ENCODE measurements at places on chromosomes 1 and 21.

- no peak for DNase-seq
Observed at GRCh38 chr1:160608057-160608456, 28.8 kb upstream of the CD84 start.

DNA sequence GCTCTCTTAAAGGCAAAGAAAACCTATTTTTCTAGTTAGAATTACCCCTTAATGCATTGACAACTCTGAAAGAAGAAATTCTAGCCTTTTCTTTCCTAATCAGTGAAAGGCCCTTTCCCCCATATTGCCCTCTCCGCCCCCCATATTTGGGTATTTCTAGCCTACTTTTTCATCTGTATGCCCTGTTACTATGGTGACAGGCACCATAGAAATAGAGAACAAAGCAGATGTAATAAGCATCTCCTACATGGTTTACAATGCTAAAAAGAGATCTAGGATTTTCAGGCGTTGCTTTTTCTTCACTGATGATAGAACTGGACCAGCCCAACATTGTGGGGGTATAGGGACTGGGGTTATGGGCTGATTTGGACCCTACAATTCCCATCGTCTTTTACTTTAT, 14.5 kb downstream of the LRRC8B start:
- no peak for DNase-seq

DNA sequence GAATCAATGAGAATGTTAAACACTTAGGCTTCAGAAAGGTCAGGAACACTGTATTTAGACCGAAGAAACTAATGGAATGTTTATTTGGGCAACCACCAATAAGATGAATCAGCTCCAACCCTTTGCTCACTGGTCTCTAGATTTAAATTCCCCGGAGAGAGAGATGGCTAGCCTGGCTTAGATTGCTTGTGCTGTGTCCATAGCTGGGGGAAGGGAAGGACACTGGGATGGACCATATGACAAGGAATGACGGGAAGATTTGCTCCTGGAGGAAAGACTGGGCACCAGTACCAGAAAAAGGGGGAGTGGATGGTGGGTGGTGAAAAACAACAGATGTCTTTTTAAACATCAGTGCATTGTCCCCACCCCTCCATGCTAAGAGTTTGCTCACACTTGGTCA, 426.6 kb downstream of the DUSP10 start:
- DNase-seq: no peak

DNA sequence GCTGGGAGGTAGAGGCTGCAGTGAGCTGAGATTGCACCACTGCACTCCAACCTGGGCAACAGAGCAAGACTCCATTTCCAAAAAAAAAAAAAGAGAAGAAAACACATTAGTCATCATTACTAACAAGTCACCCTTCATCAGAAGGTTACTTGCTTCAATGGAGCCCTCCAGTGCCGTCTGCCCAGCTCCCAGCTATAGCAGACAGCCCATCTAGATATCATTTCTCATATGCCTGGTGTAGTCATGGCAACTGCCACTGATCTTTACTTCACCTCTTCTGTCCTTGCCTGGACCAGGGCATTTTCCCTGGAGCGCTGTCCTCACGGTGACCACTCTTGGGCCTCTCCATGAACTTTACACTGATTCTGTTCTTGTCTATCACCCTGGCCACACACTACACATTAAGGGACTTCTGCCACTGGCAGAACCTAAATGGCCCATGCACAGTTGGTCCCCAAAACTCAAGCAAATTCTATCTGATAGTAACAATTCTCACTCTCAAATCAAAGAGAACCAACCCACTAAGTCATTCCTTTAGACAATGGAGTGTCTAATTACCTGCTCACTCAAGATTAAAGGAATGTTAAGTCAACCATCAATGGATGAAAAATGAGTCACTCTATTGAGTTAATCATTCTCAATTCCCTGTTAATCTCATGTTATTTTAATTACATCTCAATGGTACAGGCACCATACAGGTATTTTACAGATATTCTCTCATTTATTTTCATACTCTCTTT, 12.9 kb downstream of the GPA33 start:
- no peak for DNase-seq

- DNase-seq: no peak
Observed at GRCh38 chr1:32311709-32312393, 20.0 kb downstream of the HDAC1 start.

GRCh38 chr1:67687198-67687545, 2.2 kb downstream of the GADD45A start:
- DNase-seq: no peak

DNA sequence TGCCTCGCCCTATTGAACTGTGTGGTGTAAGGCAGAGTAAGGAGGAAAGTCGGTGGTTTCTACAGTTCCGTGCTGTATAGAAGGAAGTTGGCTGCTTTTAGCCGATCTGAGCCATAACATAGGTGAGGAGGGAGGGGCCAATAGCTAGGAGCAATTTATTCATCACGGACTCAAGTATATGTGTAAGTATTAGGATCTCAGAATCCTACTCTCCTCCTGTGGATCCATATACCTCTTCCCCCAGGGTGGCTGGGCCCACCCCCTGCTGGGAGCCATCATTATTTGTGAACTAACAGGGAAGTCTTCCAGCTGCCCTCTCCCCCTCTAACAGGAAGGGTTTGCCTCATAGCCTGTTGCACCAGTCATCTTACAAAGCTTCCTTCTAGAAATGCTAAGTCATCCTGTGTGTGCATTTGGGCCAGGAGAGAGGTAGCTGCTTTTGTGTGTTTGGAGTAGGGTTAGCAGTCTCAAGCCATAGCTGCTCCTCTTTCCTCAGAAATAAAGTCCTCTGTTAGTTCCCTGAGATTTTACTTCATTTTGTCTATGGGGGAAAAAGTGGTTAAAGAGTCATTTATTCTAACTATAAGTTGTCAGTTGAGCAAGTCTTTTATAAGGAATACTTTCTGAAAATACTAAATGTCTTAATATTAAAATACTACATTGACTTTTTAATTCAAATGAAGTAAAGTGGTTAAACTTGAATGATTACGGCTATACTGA, 14.9 kb upstream of the CENPS start:
- no peak for DNase-seq

DNA sequence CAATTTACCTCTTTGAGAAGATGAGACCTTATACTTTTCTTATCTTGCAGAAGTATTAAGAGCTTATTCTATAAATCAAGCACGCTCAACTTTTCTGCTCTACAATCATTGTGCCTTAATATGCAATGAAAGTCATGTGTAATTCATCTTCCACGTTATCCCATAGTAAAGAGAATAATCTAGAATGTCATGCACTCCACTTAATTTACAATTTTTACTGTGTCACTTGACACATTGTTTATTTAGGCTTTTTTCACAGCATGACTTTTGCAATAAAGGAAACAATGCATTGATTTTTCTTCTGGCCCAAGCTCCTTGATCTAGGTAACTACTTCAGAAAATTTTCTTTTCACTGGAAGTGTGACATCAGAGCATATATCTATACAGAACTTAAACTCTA, 290.9 kb downstream of the HHIPL2 start:
- DNase-seq: no peak

- DNase-seq: no peak
Observed at GRCh38 chr1:12593621-12594066, 24.4 kb downstream of the DHRS3 start.

DNA sequence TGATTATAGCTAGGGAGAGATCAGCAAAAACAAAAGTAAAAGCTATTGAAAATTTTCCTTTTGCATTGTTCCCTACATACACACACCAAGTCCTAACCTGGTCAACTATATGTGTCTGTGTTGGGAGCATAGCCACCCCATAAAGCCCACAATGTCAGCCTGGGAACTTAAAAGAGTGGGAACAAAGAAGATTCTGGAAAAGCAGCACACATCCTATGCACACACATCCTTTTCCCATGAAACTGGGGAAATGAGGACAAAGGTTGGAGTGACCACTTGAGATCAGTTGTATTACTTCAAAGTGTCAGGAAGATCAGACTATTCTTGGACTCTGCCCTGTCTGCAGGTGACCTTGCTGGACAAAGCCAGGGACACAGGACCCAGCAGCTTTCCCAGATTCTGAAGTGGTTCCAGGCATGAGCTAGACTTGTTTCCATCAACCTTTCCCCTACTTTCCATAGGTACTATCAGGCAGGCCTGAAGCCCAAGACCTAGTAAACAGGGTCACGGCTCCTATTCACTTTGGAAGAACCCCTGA, 15.9 kb downstream of the TXNIP start:
- no peak for DNase-seq

Measured in GOT3 (cell line).